ENCODE measurements at places on chromosomes 11 and 22. TPM values are rescaled to one million over a fixed set of nuclear protein-coding genes. Genes with fewer than 3 reads are reported as not detected.

- DNase-seq, result no peak
Observed at GRCh38 chr11:115636753-115637527, 132.7 kb upstream of the CADM1 start.

Gene GRM5
- total RNA-seq, result not detected

DNA sequence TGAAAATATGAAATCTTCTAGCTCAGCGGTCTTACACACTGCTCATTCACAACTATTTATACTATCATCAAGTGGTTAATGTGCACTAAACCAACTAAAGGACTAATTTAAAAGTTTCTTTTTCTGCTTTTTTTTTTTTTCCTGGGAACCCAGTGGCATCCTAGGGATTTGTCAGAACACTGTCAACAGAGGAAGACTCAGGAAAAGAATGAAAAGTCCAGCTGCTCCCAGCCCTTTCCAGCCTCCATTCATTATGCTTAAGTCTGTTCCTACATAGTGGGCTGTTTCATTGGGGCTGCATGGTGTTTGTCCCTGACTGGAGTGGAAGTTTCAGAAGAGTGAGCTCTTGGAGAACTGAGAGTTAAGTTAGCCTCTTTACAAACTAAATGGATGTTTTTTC is 391.1 kb downstream of the AASDHPPT start:
- DNase-seq, result no peak

Gene CELSR1
- total RNA-seq, result 1.1 TPM

Gene PHLDA2
- total RNA-seq, result 5.9 TPM

Gene CDCA5
- total RNA-seq, result 128 TPM

DNA sequence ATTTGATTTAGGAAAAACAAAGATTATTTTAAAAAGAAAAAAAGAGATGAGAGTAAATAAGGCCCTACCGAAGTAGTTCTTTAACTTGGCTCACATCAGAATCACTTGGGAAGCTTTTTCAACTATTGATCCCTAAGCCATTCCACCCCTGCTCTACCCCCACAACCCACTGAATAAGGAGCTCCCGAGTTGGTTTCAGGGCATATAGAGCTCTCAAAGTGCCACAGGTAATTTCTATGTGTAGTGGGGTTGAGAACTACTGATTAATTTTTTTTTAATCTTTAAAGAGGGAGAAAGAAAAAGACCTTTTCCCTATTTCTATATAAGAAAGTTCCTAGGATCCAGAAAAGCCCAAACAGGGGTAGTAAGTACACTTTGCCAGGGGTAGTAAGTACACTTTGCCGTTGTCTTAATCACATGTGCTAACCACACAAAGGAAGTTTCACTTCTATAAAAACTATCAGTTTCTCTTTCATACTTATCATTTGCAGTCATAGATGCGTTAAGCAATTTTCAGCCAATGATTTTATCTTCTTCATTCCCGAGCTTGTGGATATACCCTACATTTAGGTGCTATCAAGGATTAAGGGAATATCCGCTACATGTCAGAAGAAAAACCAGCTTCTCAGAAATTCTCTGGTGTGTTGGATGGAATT is 108.4 kb upstream of the ZC3H12C start:
- no peak for DNase-seq

Data from activated naive CD4-positive, alpha-beta T cell treated with anti-CD3 and anti-CD28 coated beads, Interleukin-2, amount 50 U/mL, for 72 hours (primary cell).